ENCODE measurements at places on chromosomes 3 and 15.

DNA sequence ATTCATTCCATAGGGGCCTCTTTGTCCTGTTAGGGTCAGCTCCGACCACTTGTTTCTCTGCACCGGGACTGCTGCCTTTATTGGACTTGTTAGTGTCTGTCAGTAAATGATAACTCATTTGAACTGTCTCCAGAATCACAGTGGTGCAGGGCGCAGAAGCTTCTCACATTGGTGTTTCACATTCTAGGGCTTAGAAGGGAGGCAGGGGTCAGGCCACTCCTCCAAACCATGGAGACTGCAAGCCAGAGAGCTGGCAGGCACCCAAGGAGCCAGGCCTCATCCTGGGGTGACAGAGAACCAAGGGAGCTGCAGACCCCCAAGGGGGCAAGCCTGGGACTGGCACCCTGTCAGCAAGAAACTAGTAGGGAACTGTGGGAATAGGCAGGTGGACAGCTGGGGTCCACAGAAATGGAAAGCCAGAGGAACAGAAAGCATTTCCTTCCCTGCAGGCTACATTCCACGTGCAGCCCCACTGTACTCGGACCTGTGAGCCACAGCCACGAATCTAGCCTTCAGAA is 49.1 kb downstream of the CCNL1 start:
- no peak for DNase-seq

DNA sequence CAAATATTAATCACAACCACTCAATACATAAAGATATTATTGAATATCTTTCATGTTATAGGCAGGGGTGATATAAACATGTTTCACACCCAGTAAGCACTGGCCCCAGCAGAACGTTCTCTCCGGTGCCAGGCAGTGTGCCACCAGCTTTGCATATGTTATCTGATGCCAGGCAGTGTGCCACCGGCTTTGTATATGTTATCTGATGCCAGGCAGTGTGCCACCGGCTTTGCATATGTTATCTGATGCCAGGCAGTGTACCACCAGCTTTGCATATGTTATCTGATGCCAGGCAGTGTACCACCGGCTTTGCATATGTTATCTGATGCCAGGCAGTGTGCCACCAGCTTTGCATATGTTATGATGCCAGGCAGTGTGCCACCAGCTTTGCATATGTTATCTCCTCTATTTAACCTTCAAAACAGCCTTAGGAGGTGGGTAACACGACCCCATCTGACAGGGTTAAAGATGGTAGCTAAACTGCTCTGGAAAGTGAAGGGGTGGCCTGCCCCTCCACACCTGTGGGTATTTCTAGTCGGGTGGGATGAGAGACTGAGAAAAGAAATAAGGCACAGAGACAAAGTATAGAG is 6.9 kb downstream of the MUC20 start:
- no peak for DNase-seq

DNA sequence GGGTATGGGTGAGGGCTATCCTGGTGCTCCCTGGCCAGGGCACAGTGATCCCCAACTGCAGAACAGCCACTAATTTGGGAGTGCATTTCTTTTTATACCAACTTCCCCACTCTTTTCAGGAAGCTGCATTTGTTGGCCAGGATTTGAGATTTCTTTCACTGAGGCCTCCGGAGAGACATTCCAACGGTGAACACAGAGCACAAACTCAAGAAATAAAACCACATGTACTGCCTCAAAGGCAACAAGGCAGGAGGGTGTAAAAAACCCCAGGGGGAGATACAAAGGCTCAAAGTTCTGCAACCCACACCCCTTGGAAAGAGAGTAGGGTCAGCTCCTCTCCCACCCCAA is 65.3 kb downstream of the CPN2 start:
- DNase-seq = no peak

DNA sequence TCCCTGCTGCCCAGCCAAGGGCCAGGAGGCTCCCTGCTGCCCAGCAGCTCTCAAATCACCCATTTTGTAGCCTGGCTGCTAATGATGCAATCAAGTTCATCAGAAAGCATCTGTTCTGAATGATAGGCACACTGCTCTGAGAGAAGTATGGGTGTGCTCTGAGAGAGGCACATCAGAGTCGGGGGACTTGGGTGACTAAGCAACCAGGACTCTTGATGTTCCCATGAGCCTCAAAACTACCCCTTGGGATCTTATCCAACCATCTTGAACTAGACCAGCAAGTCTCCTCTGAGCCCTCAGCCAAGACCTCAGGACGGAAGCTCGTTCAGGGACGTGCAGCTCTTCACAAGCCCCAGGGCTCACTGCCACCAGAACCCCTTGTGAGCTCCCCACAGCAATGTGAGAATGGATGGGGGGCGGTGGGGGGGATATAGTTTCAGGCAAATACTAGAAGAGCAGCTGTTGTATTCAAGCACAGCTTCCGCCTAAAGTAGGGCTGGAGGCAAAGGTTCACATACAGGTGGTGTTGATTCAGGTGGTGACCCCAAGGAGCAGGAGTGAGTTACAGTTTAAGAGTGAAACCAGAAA is 52.2 kb upstream of the HES1 start:
- no peak for DNase-seq

DNA sequence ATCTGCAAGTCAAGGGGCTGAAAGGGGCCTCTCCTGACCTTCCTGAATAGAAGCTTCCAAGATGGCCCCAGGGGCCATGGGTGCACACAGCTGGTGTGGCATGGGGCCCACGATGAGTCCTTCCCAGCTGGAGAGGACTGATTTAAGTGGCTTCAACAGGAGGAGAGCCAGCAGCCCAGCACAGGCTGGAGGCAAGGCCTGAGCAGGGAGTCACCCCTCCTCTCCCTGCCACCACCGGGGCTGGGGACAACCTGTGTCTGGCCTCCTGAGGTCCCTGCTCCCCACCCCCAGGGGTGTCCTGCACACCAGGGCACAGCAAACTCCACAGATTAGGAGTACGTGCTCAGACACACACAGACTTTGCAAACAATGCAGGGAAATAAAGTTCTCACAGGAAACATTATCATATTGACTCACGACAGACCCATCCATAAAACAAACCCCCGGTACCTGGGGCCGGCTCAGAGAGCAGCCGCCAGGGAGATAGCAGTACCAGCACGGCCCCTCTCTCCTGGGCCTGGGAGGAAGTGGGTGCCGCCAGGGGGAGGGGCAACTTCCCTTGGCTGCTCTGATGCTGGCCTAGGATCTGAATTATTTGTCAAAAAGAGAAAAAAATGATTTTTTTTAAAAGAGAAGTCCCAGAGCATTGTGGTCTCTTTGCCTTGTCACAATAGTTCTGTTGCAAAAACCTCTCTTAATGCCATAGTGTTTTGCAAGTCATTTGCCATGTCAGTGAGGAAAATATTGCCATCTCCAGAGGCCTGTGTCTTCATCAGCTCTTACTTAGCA is 21.9 kb upstream of the TSEN2 start:
- no peak for DNase-seq

- DNase-seq = no peak
Observed at GRCh38 chr3:7205962-7206361, 345.0 kb downstream of the GRM7 start.

DNA sequence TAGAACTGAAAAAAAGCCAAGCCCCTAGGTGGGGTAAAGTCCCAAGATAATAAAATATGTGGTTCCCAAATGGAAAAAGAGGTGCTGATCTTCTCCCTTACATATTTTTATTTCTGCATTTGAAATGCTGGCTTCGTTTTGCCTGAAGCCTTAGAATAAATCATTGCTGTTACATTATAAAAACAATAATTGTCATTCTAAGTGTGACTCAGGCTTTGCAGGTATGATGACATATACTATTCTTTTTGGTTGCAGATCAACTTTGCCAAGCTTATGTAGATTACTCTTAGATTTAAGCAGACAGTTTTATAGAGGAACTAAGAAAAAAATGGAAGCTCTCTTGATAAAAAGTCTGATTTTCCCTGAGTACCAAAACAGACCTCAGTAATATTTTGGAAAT is 7.5 kb downstream of the IDH3A start:
- no peak for DNase-seq

- no peak for DNase-seq
Observed at GRCh38 chr15:39642011-39642640, 61.2 kb downstream of the THBS1 start.

- no peak for DNase-seq
Observed at GRCh38 chr15:90877996-90878395, 6.3 kb upstream of the FES start.

DNA sequence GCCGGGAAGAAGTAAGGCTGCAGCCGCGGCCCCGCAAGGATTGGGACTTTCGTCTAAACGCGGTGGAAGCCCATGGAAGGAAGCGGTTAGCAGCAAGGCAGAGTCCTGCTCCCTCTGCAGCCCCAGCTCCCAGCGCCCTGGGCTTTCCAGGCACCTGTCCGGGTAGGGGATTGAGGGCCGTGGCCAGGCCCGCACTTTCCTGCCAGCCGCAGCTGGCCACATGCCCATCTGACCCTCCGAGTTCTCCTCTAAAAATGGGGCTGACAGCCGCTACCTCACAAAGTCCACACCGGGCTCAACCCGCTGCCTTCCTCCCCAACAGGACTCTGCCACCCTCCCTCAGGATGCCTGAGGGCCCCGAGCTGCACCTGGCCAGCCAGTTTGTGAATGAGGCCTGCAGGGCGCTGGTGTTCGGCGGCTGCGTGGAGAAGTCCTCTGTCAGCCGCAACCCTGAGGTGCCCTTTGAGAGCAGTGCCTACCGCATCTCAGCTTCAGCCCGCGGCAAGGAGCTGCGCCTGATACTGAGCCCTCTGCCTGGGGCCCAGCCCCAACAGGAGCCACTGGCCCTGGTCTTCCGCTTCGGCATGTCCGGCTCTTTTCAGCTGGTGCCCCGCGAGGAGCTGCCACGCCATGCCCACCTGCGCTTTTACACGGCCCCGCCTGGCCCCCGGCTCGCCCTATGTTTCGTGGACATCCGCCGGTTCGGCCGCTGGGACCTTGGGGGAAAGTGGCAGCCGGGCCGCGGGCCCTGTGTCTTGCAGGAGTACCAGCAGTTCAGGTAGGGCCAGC is 1.9 kb downstream of the NEIL1 start:
- no peak for DNase-seq

DNA sequence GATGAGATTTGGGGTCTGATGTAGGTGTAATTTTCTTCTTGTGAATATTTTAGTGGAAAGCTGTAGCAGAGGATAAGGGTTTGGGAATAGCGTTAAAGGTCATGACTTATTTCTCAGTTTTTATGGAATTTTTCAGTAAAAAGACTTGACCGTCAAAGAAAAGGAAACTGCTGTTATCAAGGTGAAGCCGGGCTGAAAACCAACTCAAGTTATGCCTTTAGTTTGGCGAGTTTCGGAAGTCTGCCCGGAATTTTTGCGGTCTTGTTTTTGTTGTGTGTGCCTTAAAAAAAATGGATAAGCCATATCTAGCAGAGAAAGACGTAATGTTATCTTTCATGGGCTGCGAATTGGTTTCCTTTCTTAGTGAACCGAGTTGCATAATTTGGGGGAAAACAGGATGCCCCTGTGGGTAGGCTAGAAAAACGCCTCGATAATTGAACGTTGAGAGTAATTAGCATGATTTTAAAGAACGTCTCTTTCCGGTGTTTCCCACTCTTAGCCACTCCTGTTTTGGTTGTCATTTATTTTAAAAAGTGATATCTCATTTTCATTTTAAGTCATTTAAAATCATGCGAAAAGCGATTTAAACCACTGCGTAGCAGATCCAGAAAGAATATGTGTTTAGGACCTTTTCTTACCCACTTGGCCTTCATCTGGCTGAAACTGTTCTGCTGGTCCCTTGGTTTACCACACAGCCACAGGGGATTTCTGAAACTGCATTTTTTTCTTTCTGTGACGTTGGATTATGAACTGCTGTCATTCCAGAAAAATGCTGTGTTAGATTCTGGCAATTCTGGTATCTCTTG is 1.1 kb downstream of the NFKBIZ start:
- DNase-seq = no peak

DNA sequence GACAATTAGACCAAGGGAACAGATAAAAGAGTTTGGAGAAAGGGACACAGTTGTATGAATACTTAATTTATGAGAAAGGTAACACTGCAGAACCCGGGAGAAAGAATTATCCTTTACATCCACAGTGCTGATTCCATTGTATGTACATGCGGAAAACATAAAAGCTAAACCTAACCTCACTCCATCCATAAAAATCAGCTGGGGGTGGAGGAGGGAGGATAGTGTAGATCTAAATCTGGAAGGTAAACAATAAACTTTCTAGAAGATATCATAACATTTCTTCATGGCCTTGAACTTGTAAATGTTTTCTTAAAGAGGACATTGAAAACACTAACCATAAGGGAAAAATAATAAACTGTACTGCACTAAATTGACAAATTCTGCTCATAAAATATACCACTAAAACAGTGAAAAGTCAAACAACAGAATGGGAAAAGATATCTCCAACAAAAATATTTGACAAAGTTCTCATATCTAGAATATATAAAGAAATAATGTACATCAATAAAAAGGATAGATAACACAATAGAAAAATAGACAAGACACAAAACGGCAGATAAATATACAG is 220.5 kb downstream of the DPH6 start:
- DNase-seq = no peak

- no peak for DNase-seq
Observed at GRCh38 chr15:31360843-31361763, 34.5 kb downstream of the KLF13 start.

DNA sequence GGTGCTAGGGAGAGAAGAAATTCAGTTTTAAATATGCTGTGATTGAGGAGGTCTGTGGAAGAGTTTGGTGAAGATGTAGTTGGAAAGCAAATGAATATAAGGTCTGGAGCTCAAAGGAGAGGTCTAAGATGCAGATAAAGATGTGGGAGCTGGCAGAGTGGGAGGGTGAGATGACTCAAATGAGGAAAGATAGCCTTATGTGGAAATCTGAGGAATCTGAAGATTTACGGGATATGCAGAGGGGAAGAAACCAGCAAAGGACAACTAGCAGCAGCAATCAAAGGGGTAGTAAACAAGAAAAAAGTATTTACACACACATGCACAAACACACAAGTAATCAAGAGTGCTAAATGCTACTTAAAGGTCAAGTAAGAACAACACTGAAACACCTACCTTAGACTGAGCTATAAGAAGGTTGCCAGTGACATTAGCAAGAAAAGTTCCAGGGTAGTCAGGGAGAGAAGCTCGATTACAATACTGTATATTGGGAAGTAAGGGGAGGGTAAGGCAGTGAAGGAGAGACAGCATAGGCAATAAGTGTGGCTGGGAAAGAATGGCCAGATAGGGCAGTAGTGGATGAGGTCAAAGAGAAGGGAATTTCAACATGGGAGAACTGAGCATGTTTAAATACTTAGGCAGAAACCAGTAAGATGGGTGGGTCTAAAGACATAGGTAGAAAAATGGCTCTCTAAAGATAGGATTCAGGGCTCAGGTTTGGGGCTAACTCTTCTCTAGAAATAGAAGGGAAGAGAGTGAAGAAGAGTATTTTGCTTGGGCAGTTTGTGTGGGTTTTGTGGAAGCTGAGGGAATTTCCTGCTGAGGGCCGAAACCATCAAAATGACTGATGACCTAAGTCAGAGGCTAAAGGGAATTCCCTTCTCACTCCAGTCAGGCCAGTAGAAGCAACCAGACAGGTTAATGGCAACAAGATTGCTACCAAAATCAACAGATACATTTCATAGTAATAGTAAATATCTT is 8.9 kb downstream of the CMTM6 start:
- no peak for DNase-seq

DNA sequence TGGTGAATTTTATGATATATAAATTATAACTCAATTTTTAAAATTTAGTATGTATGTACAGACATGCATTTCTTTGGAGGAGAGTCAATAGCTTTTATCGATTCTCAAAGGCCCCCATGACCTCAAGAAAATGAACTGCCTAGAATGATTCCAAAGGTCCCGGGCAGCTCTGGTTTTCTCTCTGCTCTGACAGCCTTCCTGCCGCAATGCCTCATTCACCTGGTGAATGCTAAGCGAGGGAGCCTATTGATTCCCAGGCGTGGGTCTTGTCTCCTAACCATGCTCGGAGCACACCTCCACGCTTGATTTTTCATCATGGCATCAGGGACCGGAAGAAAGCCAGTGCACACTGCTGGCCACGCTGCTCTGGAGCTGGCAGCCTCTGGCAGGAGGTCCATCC is 79.6 kb upstream of the HERC1 start:
- no peak for DNase-seq
